ENCODE measurements at places on chromosomes 16 and 17.
A peak's percentile ranks its signal among the peaks of the same experiment; 100 is the strongest.

- DNase-seq = no peak
Observed at GRCh38 chr16:53770641-53771040, 66.7 kb downstream of the FTO start.

DNA sequence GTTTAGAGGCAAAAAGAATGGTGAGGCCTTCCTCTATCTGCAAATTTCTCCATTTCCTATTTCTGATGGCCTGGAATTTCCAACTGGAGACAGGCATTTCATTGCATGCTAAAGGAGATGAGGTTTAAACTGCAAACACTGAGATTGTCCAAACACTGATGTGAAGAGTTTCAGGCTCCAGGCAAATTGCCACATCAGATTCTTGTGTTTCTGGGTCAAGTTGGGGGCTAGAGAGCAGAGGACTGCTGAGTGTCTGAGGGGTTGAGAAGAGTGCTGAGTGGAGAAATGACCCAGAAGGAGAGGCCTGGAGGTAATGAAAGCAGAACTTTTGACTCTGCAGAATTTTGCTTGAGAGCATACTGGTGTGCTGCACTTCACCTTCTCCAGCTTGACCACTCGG lies 216.7 kb upstream of the MPHOSPH6 start:
- no peak for DNase-seq

DNA sequence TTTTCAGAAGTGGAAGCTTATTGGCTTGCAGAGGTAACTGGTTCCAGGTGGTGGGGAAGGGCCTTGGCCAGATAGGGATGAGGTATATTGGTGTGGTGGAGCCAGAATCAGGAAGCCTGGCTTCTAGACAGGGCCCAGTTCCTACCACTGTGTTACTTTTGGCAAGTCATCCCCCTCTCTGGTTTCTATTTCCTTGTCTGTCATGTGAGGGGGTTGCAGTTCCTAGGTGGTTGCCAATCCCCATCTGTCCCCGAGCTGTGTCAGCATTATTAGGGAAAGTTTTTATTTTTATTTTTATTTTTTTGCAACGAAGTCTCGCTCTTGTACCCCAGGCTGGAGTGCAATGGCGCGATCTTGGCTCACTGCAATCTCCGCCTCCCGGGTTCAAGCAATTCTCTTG lies 3.0 kb downstream of the SMCR8 start:
- no peak for DNase-seq

- DNase-seq = peak; percentile 45
Observed at GRCh38 chr17:6555331-6556120, 829 bp downstream of the PITPNM3 start.

GRCh38 chr17:42141382-42141781 lies 13.4 kb downstream of the RAB5C start:
- no peak for DNase-seq

GRCh38 chr16:87363771-87364455 lies 19.7 kb downstream of the FBXO31 start:
- no peak for DNase-seq

DNA sequence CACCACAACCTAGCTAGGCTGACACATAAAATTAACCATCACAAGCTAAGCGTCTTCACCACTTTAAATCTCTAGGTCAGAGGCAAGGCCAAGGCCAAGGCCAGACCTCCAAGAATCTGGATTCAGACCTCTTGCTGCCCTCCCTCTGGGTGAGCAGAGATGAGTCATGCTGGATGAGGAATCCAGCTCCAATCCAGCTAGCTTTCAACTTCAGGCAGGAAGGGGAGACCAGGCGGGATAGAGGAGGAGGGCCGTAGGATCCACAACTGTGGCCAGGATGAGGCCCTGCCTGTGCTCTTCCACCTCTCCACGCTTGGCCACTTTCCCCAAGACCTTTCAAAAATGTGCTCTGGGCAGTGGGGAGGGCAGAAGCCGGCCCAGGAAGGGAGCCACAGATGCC lies 14.7 kb downstream of the LRRC75A start:
- DNase-seq = no peak

DNA sequence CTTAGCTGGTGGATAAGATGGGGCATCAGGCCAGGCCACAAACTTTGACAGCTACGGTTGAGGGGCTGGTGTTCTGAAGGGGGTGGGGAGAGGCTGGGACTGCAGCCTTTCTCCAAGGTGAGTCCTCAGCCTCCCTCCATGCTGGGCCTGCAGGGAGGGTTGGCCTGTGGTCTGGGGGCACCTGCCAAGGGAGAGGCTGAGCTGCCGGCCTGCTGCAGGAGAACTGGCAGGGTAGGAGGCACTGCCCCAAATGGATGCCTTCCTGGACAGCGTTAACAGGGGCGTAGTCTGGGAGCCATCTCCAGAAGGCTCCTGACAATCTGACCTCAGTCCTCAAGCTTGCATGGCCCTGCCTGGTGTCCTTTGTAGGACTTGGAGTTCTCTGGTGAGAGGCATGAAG lies 5.1 kb downstream of the ELMO3 start:
- DNase-seq = no peak

GRCh38 chr17:4594931-4595684 lies 10.8 kb downstream of the SMTNL2 start:
- DNase-seq = peak; percentile 69

DNA sequence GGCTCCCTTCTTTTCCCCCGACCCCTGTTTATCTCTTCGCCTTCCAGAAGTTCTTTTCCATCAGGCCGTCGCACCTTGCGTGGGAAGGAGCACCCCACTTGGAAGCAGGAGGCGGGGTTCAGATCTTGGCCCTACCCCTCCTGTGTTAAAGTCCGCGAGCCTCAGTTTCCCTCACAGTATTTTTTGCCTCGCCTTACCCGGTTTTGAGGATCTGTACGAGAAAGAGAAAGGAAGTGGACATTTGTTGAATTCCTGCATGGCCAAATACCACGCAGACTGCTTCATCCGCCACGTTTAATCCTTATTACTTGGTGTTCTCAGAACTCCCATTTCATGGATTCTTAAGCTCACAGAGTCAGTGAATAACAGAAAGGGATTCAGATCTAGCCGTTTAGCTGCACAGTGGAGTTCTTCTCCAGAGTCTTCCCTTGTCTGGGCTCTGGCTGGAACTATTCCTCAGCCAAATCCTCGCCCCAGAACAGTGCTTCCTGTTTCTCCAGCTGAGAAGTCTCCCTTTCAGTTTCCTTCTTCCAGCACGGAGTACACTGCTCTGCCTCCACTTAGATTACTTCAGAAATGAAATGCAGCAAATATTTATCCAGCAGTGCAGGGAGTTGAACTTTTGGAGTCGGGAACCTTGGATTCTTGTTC lies 590 bp downstream of the TMEM219 start:
- no peak for DNase-seq

GRCh38 chr17:19018600-19018950 lies 14.0 kb upstream of the FAM83G start:
- no peak for DNase-seq

DNA sequence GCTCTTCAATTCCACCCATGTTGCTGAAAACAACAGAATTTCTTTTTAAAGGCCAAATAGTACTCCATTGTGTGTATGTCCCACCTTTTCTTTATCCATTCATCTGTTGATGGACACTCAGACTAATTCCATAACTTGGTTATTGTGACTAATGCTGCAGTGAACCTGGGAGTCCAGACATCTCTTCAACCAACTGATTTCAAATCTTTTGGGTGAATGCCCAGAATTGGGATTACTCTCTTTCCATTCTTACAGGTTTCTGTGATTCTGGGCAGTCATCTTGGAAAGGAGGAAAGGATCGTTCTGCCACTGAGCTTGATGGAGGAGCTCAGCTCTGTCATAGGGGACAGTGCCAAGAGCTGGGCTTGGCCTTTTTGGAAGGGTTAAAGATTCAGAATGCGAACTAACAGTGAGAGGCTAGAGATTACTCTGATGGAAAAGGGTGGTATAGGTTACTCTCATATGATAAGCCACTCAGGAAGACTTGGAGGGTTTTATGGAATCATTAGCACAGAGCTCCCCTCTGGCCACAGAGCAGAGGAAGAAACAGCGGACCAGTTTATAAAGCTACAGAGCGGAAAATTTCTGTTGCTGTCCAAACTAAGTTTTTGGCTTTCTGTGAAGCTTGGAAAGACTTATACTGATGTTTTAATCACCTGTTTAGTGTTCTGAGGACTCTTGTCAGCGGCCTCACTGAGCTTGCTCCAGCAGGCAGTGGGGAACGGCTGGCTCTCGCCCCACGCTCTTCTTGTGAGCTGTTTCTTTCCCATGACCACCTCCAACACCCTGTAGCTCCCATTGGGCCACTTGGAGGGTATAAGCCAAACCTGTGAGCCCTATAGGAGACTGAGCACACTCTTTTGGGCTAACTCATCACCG lies 48.3 kb downstream of the HIC1 start:
- DNase-seq = no peak

DNA sequence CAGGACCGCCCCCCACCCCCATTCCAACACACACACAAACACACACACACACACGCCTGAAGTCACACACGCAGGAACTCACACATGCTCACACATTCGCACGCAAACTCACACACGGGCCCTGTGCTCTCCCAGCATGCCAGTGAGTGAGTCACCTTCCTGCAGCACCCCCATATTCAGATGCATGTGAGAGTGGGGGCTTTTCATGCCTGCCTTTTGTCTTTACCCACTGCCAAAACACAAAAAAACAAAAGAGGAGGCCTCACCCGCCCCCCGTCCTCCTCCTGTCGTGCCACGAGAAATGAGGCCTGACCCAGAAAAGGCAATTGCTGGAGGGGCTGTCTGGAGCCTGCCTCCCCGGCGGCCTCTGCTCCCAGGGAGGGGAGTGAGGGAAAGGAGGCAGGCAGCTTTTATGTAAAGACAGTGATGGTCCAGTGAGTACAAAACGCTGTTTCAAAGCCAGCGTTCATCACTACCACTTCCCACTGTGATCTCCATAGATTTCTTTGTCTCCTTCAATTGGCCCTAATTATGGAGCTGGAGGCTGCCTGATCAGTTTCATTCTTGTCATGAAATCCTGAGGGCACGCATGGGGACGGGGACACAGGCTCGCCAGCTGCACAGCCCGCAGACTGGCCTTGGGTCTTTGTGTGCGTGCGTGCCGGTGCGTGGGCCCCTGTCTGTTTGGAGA lies 29.5 kb upstream of the GSE1 start:
- no peak for DNase-seq

DNA sequence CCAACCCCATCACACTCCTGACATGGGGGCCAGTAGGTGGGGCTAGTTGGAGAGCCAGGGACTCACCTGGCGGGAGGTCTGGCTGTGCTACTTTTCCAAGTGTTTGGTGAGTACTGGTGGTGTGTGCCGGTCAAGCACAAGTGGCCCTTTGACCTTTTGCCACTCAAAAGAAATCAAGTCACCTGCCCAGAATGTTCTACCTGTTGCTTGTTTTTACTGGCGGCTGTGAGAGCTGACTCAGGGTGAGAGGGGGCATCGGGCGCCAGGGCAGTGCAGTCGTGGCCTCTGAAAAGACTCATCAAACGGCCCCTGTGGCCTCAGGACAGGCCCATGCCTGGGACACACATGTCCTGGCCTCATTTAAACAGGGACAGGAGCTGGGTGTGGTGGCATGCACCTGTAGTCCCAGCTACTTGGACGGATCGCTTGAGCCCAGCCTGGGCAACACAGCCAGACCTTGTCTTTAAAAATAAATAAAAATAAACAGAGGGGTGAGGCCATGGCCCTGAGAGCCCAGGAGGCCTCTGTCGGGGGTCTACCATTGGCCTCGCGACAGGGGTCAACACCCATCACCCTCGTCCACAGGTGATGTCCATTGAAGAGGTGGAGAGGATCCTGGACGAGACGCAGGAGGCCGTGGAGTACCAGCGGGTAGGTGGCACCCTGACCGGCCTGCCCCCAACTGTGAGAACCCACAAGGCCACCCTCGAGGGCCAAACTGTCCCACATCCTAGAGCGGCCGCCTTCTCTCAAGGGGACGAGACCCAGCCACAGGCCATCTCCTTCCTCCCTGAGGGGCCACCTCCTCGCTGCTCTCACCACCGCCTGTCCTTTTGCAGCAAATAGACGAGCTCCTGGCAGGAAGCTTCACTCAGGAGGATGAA lies 5.0 kb downstream of the CHMP6 start:
- DNase-seq = no peak

DNA sequence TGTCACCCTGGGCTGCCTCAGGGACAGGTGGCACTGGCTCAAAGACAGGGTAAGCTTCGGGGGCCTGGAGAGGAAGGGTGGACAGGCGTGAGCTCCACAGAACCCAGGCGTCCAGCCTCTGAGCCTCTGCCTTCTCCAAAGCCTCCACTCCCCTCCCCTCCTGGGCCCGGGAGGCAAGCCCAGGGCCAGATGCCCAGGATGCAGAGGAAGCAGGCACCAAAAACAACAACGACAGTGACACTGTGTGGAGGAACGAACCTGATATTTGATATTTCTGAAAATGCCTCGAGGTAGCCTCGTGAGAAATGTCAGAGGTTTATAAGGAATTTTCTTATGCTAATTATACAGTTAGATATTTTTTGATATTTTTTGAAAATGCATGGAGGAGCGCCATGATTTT lies 6.0 kb downstream of the BCL7C start:
- DNase-seq = no peak

DNA sequence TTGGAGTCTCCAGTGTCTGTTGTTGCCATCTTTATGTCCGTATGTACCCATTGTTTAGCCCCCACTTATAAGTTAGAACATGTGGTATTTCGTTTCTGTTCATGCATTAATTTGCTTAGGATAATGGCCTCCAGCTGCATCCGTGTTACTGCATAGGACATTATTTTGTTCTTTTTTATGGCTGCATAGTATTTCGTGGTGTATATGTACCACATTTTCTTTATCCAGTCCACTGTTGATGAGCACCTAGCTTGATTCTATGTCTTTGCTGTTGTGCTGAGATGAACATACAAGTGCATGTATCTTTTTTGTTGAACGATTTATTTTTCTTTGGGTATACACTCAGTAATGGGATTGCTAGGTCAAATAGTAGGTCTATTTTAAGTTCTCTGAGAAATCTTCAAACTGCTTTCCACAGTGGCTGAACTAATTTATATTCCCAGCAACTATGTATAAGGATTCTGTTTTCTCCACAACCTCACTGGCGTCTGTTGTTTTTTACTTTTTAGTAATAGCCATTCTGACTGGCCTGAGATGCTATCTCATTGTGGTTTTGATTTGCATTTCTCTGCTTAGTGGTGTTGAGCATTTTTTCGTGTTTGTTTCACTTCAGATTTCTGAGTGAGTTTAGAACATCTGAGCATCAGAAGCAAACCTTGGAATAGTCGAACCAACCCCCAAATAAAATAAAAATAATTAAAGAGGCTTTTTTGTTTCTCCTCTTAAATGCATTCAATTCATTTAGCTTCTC lies 304.7 kb downstream of the ZFHX3 start:
- no peak for DNase-seq

DNA sequence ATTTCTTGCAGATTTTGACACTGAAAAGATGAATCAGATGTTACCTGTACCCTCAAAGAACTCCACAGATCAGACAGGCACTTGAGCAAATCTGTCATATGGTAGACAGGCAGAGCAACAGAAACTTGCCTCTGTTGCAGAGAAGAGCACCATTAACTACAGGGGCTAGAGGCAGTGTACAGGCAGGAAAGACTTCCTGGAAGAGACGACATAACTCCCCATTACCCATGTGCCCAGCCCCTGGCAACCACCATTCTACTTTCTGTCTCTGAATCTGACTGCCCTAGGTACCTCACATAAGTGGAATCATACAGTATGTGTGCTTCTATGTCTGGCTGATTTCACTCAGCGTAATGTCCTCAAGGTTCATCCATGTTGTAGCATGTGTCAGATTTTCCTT lies 15.5 kb downstream of the GFOD2 start:
- no peak for DNase-seq

All from GM20000 (cell line).